ENCODE measurements at places on chromosomes 4 and X. TPM values are rescaled to one million over a fixed set of nuclear protein-coding genes. Genes with fewer than 3 reads are reported as not detected.

Gene MAGEB2
- not detected for total RNA-seq

Gene CNGA1
- 0.18 TPM for total RNA-seq

Gene C4orf54
- total RNA-seq, result not detected

Gene HEPH
- total RNA-seq, result 25.8 TPM

Gene FHDC1
- 4.0 TPM for total RNA-seq

Gene GLRA2
- 44.4 TPM for total RNA-seq

Gene IL1RAPL2
- 11.2 TPM for total RNA-seq

Gene ZCCHC4
- total RNA-seq, result 20.6 TPM

Gene TLR1
- total RNA-seq, result 3.8 TPM

Gene LDOC1
- 10.6 TPM for total RNA-seq

Gene NSD2
- total RNA-seq, result 119 TPM

Gene VCX2
- not detected for total RNA-seq

Gene SCML1
- 8.2 TPM for total RNA-seq

Gene CPE
- total RNA-seq, result 380 TPM

Gene SPANXN3
- total RNA-seq, result not detected

Gene UGT2B17
- not detected for total RNA-seq

Gene TMEM255A
- 2.1 TPM for total RNA-seq

Gene LRCH2
- 31.0 TPM for total RNA-seq

Gene F9
- not detected for total RNA-seq

Gene SPANXA1
- total RNA-seq, result not detected

Gene TREX2
- total RNA-seq, result 1.3 TPM

Gene RPS3A
- total RNA-seq, result 1,466 TPM

Gene PDLIM5
- 86.9 TPM for total RNA-seq

Data from cerebellum (tissue), 4 donors.